ENCODE measurements at places on chromosomes 1 and 21.

DNA sequence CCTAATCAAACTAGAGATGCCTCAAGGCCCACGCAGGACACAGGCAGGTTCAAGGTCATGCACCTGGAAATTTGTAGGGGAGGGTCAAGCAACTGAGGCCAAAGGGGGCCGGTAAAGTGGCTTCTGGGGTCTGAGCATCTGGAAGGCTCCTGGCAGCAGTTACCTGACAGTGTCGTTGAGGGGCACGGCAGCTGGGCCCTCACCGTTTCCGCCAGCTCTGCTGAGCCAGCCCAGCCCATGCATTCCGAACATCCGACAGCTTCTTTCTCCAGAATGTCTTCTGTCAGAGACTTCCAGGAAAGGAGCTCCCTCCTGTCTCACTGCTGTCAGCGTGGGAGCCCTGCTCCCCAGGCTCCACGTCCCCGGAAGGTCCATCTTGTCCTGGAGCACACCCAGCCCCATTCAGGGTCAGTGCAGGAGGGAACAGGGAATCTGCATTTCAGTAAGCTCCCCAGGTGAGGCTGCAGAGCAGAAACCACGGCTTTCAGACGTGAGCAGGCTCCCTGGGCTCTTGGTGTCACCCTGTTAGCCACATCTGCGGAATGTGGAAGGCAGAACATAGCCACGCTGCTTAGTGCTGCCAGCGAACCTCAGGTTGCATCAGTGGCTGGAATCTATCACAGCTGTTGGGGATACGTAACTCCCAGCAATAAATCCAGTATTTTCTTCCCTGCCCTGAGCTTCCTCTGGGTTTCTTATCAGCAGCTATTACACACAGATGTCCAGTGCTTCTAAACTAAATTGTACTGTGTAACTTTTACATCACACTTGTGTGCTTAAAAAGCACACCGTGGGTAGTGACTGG is 36.3 kb upstream of the FAM3B start:
- no peak for DNase-seq

DNA sequence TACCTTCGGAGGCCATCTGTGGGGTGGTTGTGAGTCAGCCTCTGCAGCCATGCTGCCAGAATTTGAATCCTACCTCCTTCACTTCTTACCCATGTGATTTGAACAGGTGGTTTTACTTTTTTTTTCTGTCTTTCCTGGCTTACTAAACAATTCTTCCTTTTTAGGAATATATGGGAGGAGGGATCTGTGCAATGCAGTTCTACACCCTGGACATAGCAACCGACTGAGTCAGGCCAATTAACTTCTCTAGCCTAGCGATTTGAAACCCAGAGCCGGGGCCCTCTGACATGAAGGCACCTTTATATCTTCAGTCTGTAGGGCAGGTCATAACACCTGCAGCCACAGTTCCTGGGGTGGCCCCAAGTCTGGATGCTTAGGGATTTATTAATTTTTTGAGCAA is 83.6 kb downstream of the ST6GALNAC3 start:
- no peak for DNase-seq

DNA sequence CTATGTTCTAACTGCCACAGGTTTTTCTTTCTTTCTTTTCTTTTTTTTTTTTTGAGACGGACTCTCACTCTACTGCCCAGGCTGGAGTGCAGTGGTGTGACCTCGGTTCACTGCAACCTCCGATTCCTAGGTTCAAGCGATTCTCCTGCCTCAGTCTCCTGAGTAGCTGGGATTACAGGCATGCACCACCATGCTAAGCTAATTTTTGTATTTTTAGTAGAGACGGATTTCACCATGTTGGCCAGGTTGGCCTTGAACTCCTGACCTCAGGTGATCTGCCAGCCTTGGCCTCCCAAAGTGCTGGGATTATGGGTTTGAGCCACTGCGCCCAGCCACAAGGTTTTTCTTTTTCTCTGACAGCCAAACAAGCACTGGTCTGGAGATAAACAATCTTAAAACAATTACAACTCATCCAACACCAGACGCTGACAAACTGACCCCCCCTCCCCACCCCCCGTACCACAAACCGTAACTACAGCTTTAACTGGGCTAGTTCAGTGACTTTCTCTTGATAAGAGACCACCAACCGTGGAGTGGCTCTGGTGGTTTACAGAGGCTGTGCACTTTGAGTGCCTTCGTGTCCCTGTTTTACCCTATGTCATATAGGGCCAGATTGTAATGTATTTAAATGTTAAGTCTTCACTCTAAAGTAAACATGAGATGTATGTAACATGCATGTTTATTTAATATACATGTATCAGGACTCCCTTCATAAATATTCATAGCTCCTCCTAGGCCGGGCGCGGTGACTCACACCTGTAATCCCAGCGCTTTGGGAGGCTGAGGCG is 19.5 kb upstream of the PUM1 start:
- no peak for DNase-seq

DNA sequence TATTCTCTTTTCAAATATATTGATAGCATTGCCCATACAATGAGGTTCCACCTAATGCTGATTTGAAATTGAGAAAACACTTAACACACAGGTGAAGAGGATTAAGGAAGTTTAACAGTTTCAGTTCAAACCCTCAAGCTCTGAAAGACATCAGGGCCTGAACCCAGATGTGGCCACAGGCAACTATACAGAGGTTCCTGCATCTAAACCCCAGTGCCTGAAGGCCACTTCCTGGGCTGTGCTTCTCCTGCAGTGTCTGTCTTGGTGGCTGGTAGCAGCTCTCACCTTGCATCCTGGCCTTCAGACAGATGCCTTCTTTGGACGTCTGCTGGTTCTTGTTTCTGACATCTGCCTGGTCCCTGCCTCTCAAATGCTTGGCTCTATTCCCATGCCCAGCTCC is 25.1 kb upstream of the NGF start:
- no peak for DNase-seq

- DNase-seq = no peak
Observed at GRCh38 chr1:229714306-229714705, 88.3 kb downstream of the URB2 start.

DNA sequence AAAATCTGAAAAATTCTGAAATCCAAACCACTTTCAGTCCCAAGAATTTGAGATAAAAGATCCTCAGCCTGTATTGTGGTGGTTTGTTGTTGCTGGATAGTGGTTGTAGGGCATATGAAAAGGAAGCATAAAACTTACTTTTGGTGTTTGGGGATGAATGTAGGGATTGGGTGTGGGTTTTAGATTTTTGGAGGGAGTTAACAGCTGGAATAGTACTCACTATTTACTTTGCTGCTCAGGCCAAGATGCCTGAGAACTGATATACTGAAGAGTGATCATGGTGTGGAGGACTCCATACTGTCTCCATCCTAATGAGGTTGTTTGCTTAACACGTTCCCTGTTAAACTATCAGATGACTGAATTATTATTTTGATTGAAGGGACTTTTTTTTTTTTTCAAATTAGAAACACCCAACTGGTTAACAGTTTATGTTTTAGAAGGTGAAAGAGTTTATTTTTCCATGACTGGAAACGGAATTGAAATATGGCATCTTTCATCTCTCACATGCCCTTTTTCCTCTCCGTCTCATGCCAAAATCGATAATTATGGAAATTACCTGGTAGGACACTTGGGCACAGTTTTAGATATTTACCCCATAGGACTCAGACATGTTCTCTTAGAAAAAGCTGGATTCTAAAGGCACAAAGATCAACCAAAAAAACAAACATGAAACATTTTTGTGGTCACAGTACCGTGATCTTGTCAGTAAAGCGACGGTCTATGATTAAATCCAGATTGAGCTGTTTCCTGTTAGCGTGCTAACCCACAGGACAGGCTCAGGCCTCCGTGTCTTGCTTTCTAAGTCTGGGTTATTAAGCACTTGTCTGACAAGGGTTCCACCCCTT is 37.3 kb downstream of the RGL1 start:
- DNase-seq = peak; percentile 52

All from G401 (cell line).